T follicular helper cell (primary cell): ENCODE measurements at places on chromosomes 5 and 9.

DNA sequence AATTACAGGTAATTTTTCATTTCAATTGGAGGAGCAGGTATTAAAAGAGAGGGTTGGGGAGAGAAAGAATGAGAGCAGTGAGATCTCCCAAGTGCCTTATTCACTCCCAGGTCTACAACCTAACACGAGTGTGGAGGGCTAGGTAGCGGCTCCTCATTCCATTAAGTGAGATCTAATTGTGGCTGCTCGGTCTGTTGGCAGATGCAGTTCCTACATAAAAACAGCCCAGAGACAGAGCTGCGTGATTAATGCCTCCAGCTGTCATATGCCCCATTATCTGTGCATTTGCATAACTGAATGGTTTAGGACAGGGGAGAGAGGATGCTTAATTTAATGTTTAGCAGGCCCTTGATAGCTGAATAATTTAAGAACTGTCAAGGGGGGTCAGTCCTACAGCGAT, 100.5 kb downstream of the PSAT1 start:
- DNase-seq = no peak

DNA sequence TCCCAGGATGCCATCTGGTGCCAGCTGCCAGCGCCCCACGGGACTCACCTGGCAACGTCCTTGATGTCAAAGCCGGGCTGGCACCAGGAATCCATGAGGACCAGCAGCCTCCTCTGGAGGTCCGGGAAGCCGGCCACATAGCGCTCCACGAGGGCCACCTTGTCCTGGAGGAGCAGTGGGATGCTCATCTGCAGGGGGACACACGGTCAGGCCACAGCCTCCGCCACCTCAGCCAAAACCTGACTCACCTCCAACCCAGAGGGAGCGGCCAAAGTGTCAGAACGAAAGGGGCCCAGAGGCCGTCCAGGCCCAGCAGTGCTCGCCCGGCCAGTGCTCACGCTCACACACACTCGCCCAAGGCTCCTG, 56.5 kb downstream of the EXD3 start:
- no peak for DNase-seq

GRCh38 chr5:59501316-59501715, 392.2 kb downstream of the PDE4D start:
- DNase-seq = no peak

DNA sequence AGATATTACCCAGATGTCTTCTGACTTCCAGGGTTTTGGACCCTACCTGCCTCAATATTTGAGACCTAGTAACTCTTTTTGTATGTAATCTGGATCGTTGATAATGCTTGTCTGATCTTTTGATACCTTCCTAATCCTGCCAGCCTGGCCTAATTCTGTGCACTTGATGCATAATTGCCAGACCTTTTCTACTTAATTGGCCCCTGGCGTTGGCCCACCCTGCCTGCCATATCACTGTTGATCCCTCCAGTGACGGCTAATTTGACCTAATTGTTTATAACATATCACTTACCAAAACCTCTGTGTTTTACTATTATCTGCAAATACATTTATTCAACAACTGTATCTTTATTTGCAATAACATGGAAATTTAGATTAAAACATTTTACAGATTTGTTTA, 49.0 kb downstream of the SLC44A1 start:
- DNase-seq = no peak

DNA sequence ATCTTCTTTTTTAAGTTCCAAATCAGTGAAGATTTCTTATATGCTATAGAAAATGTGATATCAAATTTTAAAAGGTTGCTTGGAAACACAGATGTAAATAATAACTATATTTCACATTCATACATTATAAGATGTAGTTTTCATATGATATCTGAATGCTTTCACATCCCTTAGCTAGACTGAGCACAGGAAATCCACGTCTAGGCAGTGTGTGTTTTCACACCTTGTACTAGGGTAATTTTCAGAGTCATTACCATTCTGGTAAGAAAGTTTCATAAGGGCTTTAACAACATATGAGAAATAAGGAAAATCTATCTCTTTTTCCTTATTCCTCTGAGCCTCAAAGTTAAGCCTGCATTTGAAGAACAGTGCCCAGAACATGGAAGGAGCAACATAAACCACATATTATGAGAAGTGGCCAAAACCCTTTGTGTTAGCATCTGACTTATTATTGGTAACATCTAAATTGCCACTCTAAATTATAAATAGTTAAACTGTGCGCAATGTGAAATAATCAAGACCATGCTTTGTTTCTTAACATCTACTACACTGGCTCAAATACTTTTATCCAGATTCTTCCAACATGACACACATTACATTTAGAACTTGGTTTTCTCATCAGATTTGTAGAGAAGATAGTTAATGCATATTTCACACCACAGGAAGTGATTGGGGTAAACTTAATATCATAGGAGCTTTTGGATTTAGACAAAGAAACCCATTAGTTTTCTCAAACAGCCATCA, 113.3 kb downstream of the PPP2R2B start:
- DNase-seq = no peak

DNA sequence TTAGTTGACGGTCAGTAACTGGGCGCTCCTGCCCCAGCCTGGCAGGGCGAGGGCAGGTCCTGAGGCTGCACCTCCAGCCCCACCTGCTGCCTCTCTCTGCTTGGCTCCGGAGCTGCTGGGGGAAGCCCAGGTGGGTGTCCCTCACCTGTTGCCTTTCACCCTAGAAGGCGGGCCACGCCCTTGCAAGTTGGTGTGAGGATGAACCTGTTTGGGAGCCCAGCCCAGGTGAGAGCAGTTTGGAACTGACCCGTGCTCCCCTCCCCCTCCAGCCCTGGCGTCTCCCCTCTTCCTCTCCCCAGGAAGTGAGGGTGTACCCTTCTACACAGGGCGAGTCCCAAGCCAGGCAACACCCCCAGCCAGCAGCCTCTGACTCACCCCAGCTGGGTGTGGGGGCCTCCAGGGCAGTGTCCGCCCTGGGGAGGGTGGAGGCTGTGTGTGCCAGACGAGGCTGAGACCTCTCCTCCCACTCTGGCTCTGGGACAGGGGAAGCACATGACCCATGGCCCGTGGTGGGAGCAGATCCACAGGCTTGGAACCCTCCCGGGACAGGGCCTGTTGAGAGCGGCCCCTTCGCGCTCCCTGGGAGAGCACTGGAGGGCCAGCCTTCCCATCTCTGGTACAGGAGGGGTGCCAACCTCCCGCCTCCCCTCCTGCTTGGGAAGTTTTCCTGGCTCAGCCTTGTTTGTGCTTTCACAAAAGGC, 10.4 kb downstream of the LRRC8A start:
- DNase-seq = no peak

DNA sequence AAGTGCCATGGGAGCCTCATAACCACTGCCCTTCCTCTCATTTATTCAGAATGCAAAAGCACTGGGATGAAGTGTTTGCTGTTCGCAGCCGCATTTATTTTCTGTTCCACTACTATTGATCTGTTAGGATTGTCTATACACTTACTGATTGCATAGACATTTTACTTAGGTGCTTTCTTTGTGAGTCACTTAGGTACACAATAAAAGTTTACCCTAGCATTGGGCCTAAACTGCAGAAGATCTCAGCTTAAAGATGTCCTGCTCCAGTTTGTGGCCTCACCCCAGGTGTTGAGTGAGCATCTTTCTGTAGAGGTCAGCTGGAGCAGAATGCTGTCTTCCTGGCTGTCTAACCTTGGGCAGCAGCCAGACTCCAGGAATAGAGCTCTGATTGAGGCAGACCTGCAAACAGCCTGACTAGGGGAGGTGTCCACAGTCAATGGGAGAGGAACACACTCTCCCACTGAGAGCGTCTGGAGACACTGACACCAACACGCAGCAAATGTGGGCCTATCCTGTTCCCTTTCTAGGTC, 54.0 kb downstream of the GPR21 start:
- no peak for DNase-seq

DNA sequence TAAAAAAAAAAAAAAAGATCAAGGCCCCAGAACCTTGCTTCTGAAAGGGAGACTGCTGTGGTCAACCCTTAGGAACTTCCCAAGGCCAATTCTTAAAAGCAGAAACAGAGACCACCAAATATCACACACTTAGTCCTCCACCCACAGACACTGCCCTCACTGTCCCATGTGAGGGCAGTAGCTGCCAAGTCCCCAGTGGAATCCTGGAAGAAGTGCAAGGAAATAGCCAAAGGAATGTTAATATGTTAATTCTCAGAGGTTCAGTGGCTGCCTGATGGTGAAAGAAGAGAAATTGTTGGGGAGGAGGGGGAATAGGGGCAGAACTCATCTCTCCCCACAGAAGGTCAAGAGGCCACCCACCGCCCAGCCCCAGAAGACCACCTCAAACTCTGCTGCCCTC, 23.1 kb downstream of the FSTL4 start:
- DNase-seq = no peak

DNA sequence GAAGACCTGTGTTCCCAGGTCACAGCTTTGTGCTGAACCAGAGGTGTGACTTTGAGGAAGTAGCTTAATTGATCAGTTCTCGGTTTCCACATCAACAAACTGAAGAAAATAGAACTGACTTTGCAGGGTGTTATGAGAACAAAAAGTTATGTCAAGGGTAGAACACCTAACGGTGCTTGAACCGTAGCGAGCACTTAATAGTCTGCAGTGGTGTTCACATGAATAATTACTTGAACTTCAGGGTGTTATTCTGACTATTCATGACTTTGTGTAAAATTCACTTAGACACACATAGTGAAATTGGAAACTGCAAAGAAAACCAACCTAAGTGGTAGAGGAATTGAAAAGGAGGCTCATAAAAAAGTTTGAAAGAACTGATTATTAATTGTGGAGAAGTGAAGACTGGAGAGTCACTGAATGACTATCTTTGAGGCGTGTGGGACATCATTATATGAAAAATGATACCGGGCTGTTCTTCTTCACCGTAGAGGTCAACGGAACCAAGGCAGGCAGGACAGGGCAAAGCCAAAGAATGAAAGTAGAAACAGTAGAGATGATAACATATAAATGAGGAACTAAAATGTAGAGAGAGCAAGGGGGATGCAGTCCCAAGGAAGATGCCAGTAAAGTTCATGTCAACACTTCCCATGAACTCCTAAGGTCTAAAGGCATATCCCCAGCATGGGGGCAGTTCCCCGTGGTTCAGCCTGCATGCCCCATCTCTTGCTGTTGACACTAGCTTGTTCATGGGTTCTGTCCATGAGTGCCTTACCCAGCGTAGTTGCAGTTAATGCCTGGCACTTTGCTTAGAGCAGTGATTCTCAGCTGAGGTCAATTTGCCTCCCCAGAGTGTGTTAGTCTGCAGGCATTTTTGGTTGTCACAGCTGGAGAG, 118.7 kb downstream of the ZNF462 start:
- DNase-seq = no peak

GRCh38 chr5:15008476-15008875, 136.9 kb upstream of the ANKH start:
- DNase-seq = no peak

GRCh38 chr5:28666110-28666509, 1627.7 kb upstream of the CDH9 start:
- DNase-seq = no peak

DNA sequence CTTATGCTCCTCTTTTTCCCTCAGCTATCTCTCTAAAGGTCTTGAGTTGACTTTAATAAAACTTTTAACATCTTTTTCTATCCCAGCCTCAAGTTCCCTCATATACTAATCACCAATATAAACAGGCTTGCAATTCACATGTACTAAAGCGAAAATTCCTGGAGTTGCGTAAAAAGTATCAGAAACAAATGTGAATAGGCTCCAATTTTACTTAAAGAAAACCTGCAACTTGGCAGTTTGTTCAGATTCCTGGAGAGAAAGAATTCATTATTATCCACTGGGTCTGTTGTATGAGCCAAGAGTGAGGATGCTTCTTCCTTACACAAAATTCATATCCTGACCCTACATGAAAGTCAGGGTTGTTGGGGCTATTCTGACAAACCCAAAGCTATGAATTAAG, 384.2 kb downstream of the DTWD2 start:
- DNase-seq = no peak

DNA sequence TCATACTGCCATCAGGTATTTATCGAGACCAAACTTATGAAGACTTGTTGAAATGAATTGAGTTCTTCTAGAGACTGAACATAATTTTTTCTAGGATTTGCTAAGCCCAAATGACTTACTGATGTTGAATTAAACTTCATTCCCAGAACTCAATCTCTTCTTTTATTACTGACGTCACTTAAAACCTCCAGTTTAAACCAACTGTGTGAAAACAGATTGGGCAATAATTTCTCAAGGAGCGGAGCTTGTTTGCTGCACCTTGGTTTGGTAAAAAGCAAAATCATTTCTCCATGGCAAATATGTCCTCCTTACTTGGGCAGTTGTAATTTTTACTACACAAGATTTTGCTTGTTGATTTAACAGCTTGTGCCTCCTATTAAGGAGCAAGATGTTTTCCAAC, 37.4 kb downstream of the CFAP90 start:
- no peak for DNase-seq

- DNase-seq = no peak
These were observed at the start of gene CDH10 for GRCh38 chr5:24644761-24645160. Gene CDH10 (minus strand): TSS chr5:24644978. CDS start chr5:24593490, 51,488 bp downstream.
